Activated gamma-delta T cell (primary cell): ENCODE measurements at places on chromosomes 16 and 17.

- DNase-seq, result no peak
These were observed 38.3 kb downstream of the MAP2K6 start for GRCh38 chr17:69452664-69453260.

DNA sequence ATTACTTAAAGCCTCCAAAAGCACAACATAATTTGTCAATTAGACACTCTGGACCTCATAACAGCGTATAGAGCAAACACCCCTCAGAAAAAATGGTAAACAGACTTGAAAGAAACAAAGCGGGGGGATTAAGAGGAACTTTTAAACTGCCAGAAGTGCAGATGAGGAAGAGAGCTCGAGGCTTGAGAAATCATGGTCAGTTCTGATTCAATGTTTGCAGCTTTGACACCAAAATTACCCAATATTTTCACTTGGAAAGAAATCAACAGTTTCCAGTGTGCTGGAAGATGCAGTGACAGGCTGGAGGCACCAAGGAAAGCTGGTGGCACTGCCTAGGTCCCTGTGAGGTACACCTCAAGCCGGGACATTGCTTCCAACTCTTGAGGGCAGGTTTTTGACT, 180.9 kb upstream of the TOX3 start:
- no peak for DNase-seq

- DNase-seq, result no peak
These were observed 37.0 kb downstream of the HLF start for GRCh38 chr17:55301521-55302406.

- DNase-seq, result no peak
These were observed 562 bp downstream of the PPL start for GRCh38 chr16:4936181-4936990.

DNA sequence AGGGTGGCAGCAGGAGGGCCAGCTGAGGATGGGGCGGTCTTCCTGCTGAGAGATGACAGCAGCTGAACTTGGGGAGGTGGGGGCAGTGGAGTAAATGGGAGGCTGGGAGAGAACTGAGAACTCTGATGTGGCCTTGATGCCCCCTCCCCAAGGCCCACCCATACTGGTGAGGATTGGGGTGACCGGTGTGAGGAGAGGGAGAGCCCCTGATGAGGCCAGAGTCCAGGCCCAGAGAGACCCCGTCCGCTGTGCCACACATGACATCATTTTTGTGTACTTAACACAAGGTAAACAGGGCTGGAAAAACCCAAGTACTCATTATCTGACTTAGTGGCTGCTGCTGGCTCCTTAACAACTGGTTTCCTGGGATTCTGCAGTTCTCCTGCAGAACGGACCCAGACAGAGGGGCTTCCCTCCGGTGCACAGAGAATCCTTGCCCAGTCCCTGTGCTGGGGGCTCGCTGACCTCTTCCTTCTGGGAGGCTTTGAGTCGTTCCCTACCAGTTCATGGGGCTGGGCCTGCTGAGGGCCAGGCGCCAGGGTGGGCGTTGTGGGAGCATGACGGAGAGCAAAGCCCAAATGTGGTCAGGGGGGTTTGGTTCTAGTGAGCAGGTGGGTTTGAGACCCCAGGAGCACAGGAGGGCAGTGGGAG, 207.6 kb downstream of the RAB11FIP4 start:
- no peak for DNase-seq

DNA sequence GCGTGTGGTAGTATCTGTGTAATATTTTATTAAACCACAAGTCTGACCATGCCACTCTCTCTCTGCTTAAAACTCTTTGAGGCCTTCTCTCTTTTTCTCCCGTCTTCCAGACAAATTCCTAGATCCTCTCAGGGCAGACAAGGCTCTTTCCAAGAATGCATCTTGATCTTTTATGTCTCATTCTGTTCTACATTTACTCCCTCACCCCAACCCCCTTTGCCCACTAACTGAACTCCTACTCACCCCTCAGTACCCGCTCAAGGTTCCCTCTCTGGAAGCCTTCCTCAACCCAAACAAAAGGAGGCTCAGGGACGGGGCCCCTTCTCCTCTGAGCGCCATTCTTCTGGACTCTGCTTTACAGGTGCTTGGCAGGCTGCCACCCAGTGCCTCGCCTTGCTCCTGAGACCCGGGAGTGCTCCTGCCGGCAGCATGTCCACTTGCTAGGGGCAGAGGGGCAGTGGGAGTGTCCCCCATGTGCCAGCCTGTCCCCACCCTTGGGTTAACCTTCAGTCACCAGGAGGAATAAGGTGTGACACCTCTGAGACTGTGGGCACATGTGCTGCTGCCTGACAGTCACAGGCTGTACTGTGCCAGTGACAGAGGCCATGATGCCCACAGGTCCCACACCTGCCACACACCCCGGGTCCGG, 9.2 kb downstream of the SLC13A2 start:
- no peak for DNase-seq

- DNase-seq, result no peak
These were observed 84.0 kb upstream of the DNAH17 start for GRCh38 chr17:78661093-78661770.

DNA sequence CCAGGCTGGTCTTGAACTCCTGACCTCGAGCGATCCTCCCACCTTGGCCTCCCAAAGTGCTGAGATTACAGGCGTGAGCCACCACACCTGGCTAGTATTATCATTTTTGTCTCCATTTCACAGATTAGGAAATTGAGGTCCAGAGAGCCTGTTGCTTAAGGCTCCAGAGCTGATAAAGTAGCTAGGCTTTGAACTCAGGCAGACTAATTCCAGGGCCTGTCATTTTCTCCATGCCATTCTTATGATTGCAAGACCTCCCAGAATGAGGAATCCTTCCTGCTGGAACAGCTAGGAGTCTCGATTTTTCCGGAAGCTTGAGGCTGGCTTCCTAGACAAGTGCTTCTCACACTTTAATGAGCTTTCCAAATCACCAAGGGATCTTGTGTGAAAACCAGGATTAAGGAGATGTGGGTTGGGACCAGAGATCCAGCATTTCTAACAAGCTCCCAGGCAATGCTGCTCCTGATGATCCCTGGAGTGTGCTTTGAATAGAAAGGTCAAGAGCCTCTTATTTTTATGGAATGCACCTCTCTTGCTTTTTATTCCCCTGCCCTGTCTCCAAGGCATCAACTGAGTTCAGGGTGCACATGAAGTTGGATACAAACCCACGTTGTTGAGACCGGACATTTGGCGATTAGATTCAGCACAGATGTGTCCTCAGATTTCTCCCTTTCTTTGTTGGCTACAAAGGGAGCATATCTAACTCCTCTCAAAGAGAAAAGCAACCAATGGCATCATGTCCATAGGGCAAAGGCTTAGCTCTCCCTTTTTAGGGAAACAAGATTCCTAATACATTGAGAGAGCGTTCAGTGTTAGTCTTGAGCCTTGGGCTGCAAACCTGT, 40.3 kb upstream of the FAM20A start:
- DNase-seq, result no peak

DNA sequence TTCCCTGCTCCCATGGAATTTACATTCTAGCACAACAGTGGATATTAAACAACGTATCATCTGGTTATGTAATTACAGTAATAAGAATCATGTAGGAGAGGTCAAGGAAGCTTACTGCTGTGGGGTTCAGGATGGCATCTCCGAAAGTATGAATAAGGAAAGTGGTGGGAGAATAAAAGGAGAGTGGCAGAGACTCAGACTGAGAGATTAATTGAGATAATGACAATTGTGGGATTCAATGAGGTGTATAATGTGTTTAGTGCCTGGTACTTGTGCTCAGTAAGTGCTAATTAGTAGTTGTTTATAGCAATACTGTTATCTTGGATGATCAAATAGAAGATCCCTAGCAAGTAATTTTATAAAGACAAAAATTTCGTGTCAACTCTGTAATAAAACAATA, 45.3 kb downstream of the NF1 start:
- no peak for DNase-seq

- no peak for DNase-seq
These were observed 1.1 kb downstream of the NAA38 start for GRCh38 chr17:7856011-7856810.
